ENCODE measurements at places on chromosomes 11 and 22. TPM values are rescaled to one million over a fixed set of nuclear protein-coding genes. Genes with fewer than 3 reads are reported as not detected.

DDTL gene
- total RNA-seq = 1.6 TPM

SLC25A45 gene
- 0.65 TPM for total RNA-seq

RCE1 gene
- total RNA-seq = 26.4 TPM

SNX15 gene
- total RNA-seq = 13.3 TPM

VEGFB gene
- 14.7 TPM for total RNA-seq

MTNR1B gene
- not detected for total RNA-seq

SLC22A12 gene
- total RNA-seq = not detected

ART5 gene
- total RNA-seq = not detected

CHCHD10 gene
- total RNA-seq = 0.69 TPM

MRGPRX3 gene
- total RNA-seq = not detected

CTSW gene
- total RNA-seq = 0.35 TPM

PDXP gene
- total RNA-seq = 10.6 TPM

PDE3B gene
- total RNA-seq = 1.3 TPM

RNF214 gene
- total RNA-seq = 5.7 TPM

Data from renal cortical epithelial cell (primary cell).